ENCODE measurements at places on chromosomes 12 and 14.

GRCh38 chr12:40209886-40210285, 14.9 kb upstream of the LRRK2 start:
- no peak for DNase-seq

- no peak for DNase-seq
Observed at GRCh38 chr14:72513965-72514659, 379.8 kb downstream of the DPF3 start.

- no peak for DNase-seq
Observed at GRCh38 chr12:128637642-128638606, 185.8 kb downstream of the SLC15A4 start.

DNA sequence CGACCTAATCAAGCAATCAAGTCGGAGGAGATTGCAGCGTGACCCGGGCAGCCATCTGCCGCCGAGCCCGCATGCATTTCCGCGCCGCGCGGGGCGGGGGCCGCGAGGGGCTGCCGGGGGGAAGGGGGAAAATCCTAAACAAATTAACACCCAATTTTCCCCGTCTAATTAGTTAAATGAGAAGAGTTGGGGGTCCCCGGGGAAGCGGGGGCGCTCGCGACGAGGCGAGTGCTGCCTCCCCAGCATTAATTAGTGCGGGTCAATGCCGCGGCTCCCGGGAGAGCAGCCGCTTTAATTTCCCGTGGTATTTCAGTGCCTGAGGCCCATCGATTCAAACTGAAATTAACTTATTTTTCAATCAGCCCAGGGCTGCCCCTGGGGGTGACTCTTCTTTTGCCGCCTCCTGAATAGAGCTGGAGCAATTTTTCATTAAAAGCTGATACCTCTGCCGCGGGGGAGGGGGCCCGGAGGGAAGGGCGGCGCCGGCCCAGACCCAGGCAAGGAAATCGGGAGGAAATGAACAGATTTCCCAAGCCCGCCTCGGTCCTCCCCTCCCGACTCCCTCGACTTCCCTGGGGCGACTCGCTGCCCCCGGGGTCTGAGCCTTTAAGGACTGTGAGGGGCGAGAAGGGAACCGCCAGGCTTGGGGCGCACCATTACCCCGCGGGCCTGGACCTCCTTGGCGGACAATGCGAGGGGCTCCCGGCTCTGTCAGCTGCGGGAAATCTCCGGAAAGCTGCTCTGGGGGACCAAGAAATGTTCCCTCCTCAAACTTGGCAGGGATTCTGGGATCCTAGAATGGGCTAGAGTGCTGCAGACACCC, 18.9 kb downstream of the VSX2 start:
- no peak for DNase-seq

DNA sequence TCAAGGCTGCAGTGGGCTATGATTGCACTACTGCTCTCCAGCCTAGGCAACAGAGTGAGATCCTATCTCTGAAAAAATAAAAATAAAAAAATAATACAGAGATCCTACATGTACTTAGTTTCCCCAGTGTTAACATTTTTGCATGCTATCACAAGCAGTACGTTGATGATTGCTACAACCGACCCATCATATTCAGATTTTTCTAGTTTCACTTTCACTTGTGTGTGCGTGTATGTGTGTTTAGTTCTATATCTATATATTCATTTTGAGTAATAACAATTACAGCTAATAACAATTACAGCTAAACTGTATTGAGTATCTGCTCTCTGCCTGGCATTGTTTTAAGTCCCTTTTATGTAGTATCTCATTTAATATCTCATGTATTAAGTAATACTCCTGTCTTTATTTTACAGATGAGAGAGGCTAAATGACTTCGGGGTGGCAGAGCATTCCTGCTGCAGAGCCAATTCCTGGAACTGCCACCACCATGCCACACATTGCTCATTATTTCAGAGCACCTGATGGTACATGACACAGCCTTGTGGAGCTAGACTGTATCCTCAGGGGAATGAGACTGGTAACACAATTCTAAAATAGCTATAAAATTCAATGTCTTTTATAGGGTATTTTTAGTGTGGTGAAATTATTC, 153.1 kb downstream of the BCAT1 start:
- DNase-seq = no peak

- DNase-seq = no peak
Observed at GRCh38 chr12:54723379-54724256, 75.5 kb upstream of the DCD start.

DNA sequence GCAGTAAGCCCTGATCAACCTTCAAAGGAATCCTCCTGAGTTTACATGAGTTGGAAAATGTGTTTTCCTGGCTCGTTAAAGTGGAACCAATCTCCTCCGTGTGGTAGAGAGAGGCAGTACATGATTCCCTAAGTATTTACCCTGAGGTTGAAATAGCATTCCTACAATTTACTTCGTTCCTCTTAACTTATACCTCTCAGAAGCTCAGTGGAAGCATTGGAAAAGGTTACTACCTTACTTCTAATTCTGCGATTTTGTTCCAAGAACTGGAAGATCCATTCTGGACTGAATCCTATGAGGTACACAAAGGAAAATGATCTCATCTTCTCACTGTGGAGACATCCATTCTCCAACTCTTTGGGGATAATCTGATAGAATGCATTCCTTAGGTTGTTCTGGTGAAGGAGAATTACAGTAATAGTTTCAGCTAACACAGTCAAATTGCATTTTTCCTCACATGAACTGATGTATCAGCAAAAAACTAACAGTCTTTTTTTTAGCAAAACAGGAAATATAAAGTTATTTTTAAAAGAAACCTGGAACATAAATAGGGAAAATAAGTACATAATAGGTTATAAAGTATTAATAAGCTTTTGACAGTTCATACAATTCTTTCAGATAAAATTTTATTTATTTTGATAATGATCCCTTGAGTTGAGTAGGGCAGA, 475.6 kb downstream of the PDZRN4 start:
- no peak for DNase-seq

GRCh38 chr14:88518592-88519512, 36.0 kb downstream of the PTPN21 start:
- DNase-seq = no peak

GRCh38 chr14:34843011-34843554, 32.1 kb downstream of the BAZ1A start:
- DNase-seq = no peak

DNA sequence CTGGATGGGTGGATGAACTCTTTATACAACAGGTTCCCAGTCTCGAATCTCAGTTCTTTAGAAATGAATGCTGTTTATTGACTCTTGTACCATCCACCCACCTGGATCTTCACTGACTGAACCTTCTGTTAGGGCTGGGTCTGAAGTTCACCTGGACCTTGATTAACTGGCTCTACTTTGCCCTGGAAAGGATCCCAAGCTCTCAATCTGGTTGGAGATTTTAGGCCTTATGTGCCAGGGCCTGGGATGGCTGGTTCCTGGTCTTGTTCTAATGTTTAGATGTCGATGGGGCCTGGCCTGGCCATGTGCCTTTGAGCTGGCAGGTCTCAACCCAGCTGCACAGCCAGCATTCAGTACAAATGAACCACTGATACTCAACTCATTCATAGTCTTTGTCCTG, 76.5 kb upstream of the MED13L start:
- no peak for DNase-seq

DNA sequence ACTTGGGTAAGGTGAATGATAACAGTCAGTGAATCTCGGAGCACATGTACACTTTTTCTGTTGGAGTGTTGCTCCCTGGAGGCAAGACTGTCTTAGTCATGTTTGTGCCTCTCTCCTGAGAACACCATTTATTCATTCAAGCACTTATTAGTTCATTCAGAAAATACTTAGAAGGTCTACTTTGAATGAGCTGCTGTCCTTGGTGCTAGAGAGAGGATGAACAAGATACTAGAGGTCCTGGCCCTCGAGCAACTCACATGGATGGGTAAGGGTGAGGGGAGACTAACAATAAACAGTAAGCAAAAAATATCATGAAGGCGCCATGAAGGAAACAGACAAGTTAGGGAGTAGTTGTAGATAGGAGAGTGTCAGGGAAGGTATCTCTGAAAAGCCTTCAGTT, 17.1 kb upstream of the SAMD4A start:
- DNase-seq = no peak

GRCh38 chr14:20332431-20332787, 670 bp downstream of the CCNB1IP1 start:
- DNase-seq = no peak

GRCh38 chr12:56631790-56632700, 1.9 kb upstream of the BAZ2A start:
- peak; percentile 24 for DNase-seq

- DNase-seq = no peak
Observed at GRCh38 chr14:54564071-54564867, 2.7 kb upstream of the SAMD4A start.

DNA sequence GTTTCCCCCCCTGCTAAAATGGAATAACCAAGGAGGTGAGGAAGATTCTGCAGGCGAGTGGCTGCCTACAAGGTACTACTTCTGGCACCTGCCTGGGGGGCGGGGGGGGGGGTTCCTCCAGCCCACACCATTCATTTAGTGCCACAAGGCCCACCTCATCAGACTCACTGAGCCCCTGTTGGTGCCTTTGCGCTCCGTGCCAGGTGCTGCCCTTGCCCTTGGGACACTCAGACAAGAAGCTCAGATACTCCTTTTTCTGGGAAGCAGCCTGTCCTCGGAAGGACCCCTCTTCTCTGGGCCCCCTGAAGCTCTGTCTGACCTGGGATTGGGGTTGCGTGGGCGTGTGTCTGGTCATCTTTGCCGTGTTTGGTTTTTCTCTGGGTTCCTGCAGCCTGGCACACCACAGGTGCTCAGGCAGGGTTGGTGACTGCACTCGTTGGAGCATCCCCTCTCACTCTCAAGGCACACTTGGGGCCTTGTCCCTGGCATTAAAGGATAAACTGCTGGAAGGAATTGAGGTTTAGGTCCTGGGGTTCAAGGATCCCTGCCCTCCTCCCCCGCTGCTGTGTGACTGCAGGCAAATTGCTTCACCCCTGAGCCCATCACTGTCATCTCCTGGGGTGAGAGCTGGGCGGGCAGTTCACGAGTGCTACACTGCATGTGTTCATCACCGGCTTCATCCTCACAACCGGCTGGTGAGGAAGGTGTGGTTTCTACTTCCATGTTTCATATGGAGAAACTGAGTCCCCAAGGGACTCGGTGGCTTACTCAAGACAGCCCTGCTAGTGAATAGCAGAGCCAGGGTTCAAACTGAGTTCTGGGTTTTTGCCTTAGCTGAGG, 16.9 kb downstream of the FAM222A start:
- DNase-seq = no peak

GRCh38 chr14:81247271-81247766, 26.6 kb upstream of the GTF2A1 start:
- DNase-seq = no peak

DNA sequence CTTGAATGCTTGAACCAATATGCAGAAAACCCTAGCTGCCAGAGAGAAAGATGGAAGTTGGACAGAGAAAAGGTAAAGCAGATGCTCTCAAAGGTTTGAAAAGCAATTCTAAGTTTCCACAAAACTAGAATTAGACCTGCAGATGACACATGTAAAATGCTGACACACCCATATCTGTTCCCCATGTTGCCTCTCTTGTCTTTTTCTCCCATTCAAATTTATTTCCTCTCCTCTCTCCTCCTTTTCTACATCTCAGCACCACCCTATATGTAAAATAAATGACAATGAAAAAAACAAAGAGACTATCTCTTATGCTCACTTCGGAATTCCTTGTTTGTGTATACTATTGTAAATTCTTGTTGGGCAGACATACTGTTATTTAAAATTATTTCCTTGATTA, 75.5 kb upstream of the PLEKHA5 start:
- no peak for DNase-seq

DNA sequence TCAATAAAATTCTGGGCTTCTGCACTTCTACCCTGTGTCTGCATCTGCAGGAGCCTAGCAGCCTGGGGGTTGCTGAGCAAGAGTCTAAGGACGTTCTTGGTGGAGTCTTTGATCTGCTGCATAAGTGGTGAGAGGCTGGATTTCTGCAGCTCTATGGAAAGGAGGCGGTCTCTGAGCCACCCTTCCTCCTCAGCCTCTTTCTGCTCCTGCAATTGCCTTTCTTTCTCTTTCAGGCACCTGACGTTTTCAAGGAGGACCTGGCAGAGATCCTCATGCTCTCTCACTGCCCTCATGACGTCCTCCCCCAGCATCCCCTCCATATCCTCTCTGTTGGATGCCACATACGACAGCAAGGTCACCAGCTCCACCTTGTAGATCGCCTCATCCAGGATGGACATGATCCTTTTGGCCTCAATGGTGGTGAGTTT, 13.6 kb upstream of the TPCN1 start:
- DNase-seq = no peak

DNA sequence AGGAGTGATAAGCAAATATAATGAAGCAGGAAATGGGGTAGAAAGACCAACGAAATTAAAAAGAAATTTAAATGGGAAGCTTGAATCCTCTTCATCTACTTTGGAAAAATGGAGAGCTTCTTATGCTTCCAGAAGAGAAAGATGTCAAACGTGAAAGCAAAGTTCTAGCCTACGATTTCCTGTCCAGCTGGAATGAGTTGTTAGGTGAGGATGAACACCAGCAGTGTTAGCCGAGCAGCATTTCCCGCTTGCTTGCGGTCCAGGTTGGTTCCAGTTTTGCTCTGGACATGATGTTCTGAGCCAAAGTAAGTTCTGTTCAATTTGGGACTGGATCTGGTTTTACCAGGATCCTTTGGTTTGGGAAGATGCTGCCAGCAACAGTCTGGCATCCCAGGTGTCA, 78.9 kb downstream of the DACT1 start:
- DNase-seq = no peak

DNA sequence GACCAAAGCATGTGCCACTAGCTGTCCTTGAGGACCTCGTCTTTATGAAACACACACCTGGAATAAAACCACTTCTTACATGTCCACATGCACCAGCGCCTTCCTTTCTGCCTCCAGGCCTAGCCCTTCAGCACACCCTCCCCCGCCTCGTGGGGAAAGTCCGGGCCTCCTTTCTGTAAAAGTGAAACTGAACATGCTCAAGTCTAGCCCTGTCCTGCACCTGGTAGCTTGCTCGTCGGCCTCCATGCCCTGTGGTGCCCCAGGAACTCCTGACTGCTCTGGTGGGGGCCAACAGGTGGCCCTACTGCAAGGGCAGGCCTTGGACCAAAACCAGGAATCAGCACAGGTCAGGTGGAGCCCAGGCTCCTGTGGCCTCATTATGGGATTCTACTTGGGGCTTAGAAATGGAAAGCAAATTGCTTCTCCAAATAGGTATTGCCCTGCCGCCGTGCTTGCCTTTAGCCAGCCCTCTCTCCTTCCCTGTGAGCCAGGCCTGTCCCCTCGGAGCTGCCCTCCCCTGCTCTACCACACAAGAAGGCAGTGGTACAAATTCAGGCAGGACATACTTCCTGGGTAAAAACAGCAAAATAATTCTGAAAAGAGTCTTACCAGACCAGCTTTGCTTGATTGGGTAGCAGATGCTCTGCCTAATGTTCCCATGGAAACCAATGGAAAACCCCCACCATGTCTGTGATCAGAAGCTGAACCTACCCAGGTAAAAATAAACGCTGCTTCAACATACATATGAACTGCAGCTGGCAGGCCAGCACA, 43.5 kb downstream of the ERH start:
- peak; percentile 5 for DNase-seq

Measured in stimulated activated CD8-positive, alpha-beta memory T cell treated with anti-CD3 and anti-CD28 coated beads, Interleukin-7, amount 100 ng/mL, for 1 hour (primary cell).